ENCODE measurements at places on chromosomes 5 and 9.

DNA sequence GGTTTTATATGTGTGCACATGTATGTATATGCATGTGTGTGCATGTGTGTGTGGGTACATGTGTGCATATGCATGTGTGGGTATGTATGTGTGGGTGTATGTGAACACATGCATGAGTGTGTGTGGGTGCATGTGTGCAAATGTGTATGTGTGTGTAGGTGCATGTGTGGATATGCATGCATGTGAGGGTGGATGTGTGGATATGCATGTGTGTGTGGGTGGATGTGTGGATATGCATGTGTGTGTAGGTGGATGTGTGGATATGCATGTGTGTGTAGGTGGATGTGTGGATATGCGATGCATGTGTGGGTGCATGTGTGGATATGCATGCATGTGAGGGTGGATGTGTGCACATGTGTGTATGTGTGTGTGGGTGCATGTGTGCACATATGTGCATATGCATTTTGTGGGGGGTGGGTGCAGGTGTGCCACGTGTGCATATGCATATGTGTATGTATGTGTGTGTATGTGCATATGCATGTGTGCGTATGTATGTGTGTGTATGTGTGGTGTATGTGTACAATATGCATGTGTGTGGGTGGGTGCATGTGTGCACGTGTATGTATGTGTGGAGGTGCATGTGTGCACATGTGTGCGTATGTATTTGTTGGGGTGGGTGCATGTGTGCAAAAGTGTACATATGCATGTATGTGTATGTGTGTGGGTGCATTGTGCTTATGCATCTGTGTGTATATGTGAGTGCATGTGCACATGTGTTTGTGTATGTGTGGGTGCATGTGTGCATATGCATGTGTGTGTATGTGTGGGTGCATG is 144.2 kb downstream of the GAS1 start:
- DNase-seq, result no peak

DNA sequence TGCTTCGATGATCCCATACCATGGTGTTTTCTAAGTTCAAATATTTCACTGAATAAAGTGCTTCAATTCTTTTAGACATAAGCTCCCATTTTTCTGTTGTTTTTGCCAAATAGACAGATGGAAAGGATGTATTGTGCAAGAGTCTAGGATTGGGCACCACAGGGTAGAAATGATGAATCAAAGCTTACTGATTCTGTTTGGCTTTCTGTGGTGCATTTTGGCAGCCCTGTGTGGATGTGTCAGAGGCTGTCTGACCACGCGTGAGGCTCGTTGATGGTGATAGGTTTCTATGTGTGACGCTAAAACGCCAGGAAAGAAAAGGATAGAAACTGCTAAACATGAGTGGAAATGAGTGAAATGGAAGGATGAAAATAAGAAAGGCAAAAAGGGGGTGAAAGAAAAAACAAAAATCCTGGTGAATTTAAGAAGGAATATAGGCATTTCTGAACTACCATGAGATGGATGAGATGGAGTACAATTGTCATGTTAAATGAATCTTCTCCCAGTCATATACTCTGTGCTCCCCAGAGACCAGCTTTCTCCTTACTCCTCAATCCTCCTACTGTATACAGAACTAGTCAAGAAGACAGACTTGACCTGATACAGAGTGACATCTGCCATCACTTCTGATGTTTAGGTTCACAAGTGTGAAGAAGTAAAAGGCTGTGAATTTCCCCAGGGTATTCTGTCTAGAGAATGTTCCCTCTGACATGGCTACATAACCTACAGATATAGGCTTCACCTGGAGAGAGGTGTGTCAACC is 54.4 kb downstream of the ANKH start:
- no peak for DNase-seq

- no peak for DNase-seq
Observed at GRCh38 chr5:57410374-57411320, 72.0 kb downstream of the ACTBL2 start.

GRCh38 chr5:145619806-145620310 is 215.3 kb downstream of the PRELID2 start:
- no peak for DNase-seq

- DNase-seq, result no peak
Observed at GRCh38 chr5:41087461-41087860, 16.3 kb upstream of the MROH2B start.

DNA sequence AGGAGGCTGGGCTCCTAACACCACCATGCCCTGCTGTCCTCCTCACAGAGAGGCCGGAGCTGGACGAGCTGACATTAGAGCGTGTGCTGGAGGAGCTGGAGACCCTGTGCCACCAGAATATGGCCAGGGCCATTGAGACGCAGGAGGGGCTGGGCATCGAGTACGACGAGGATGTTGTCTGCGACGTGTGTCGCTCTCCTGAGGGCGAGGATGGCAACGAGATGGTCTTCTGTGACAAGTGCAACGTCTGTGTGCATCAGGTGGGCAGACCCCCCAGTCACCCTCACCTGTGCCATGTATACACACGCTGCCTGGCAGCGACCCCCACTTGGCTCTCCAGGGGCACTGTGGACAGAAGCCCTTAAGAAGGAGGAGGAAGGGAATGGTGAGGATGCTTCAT is 35.2 kb downstream of the JADE2 start:
- DNase-seq, result no peak

- no peak for DNase-seq
Observed at GRCh38 chr5:60887746-60888145, 43.7 kb upstream of the ELOVL7 start.

GRCh38 chr5:15501091-15501791 is 1.3 kb downstream of the FBXL7 start:
- DNase-seq, result no peak

DNA sequence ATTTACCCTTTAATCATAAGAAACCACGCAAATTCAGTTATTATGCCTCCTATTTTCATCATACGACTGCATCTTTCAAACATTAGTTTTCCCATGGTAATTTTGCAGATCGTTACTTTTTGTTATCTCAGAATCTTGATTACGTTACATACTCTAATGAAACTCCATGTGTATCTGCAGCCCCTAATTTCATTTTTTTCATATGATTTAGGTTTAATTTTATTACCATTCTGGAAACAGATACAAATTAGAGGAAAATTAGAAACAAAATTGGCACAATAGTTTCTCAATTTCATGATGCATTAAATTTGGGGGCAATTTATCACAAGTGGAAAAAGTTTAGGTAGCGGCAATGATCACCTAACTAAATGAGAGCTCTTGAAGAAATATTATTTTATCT is 52.3 kb downstream of the C9orf153 start:
- no peak for DNase-seq

GRCh38 chr5:132646583-132647266 is 11.2 kb upstream of the IL13 start:
- no peak for DNase-seq

- no peak for DNase-seq
Observed at GRCh38 chr5:37370550-37370863, 399 bp downstream of the NUP155 start.

GRCh38 chr9:38103340-38103739 is 34.3 kb upstream of the SHB start:
- DNase-seq, result no peak

DNA sequence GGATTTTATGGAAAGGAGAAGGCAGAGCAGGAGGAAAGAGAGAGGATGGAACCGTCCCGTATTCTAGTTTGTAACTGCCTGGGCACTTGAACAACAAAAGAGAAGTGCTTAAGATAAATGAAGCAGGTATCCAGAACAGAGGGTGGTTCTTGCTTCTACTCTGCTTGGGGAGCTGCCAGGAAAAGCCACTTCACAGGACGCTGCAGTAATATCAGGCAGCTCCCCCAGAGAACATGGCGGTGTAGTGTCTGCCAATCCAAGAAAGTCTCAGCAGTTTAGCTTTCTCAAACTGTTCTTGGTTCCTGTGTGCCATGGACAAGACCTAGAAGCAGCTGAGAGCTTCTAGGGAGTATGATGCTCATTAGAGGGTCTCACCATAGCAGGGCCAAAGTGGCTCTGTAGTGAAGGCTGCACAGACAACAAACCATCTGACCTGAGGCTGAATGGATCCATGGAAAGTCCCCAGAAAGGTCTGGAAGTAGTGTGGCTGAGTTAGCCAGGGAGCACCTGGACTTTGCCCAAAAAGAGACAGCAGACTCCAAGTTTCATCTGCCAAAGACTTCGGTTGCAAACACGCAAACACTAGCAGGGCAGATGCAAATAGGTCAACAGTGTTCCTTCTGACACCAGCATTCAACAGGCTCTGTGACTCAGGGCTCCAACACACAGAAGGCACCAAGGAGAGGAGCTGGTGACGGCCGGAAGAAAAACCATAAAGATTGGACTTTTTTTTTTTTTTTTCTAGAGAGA is 72.2 kb upstream of the TNFSF8 start:
- DNase-seq, result no peak

GRCh38 chr9:133099726-133100505 is 21.1 kb downstream of the RALGDS start:
- no peak for DNase-seq

DNA sequence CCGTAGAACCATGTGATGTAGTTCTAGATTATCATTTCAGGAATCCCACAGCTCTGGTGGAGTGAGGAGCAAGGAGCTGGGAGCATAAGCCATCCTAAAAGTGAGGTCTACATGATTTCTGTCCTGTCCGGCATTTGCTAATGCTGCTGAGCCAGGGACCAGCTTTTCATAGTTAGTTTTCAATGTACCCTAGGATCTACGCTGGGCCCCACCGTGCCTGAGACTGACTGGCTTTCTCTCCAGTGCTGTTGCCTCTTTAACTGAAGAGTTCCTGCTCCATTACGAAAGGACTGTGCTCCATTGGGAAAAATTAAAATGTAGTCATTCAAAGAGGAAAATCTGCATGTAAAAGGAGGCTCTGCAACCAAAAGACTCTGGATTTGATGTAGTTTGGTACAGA is 634.8 kb downstream of the DMRTA1 start:
- DNase-seq, result no peak

DNA sequence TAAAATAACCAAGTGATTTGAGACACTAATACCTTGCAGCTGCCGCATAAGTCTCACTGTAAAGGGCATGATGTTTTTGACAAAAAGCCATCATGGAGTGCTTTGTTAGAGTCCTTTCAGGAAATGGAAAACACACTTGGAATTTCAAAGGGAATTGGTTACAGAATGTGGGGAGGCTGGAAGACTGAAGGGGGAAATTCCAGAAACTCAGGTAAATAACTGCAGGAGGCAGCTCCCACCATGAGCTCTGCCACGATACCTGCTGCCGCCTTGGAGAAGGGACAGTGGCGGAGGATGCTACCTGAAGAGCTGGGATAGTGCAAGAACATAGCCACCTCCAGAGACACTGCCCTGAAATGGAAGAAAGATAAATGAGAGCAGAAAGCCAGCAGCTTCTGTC is 66.9 kb downstream of the PRKACG start:
- DNase-seq, result no peak

- no peak for DNase-seq
Observed at GRCh38 chr9:89676281-89676680, 71.5 kb downstream of the GADD45G start.

DNA sequence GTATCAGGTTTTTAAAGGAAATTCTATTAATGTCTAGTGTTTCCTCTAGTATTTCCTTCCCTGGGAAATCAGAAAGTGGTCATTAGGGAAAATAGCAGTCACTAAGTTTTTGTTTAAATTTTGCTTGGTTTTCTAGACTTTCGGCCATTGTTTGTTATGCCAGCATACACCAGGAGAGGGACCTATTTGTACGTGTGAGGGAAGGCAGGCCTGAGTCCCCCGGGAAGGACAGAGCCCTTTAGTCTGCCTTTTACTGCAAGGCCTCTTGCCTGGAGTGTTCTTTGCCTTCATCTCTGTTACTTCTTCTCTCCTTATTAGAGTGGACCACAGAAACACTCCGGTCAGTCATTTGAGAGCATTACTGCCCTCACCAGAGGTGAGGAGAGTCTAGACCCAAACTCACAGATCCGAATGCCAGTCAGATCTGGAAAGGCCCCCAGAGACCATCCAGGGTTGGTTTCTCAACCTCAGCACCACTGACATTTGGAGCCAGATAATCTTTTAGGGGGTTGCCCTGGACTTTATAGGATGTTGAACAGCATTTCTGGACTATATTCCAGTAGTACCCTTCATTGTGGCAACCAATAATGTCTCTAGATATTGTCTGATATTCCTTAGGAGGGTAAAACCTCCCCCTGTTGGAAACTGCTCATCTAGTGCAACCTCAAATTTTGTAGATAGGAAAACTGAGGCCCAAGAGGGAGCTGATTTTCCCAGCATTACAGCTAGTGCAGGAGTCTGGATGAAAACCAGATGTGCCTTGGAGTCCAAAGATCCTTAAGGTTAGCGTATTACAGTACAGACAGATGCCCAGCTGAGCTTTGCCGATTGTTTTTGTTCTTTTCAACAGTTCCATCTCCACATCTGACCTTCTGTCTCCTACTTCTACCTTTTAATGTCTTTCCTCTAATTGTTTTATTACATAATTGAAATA is 93.0 kb upstream of the NIPAL4 start:
- DNase-seq, result no peak

GRCh38 chr5:117327511-117327910 is 752.9 kb upstream of the SEMA6A start:
- DNase-seq, result no peak

GRCh38 chr9:38689678-38690077 is 30.3 kb downstream of the FAM240B start:
- no peak for DNase-seq

DNA sequence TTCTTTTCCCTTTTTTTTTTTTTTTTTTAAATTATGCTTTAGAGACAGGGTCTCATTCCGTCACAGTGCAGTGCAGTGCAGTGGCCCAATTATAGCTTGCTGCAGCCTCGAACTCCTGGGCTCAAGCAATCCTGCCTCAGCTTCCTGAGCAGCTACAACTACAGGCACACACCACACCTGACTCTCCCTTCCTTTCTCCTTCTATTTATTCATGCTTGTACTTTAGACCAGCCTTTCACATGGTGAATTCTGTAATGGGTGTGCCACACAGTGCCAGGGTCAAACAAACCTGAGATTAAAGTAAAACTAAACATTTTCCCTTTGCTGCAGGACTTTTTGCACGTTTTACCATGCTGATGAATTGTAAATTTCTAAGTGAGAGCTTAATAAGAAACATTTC is 8.0 kb downstream of the SH3RF2 start:
- DNase-seq, result no peak

GRCh38 chr5:80067016-80067415 is 31.9 kb downstream of the THBS4 start:
- no peak for DNase-seq

DNA sequence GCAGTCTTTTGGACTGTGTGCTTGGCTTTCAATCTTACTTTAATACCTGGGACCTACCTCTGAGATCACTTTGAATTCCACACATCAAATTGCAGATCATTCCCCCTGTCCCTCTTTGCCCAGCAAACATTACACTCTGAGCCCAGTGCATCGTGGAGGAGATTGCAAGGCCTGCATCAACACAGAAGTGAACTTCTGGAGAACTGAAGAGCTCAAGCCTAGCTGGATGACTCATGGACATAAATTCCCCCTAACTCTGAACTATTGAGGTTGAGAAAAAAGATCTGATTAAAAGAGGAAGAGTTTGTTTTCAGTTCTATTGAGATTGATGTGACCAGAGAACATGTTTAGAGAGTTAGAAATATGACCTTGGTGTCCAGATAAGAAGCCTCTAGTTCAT is 316.0 kb upstream of the DMAC1 start:
- DNase-seq, result no peak

GRCh38 chr5:42495914-42496313 is 72.7 kb downstream of the GHR start:
- no peak for DNase-seq

- no peak for DNase-seq
Observed at GRCh38 chr5:179227580-179228311, 117.5 kb downstream of the ADAMTS2 start.

- DNase-seq, result no peak
Observed at GRCh38 chr5:145141534-145141933, 693.6 kb downstream of the PRELID2 start.

Data from activated gamma-delta T cell (primary cell).